Hematopoietic multipotent progenitor cell treated with erythropoietin and hydrocortisone succinate and interleukin-3 and kit ligand, for 17 days (in vitro differentiated cells): ENCODE measurements at places on chromosomes 1 and 21.

- DNase-seq, result no peak
Observed at GRCh38 chr1:5725406-5725805, 266.8 kb downstream of the NPHP4 start.

DNA sequence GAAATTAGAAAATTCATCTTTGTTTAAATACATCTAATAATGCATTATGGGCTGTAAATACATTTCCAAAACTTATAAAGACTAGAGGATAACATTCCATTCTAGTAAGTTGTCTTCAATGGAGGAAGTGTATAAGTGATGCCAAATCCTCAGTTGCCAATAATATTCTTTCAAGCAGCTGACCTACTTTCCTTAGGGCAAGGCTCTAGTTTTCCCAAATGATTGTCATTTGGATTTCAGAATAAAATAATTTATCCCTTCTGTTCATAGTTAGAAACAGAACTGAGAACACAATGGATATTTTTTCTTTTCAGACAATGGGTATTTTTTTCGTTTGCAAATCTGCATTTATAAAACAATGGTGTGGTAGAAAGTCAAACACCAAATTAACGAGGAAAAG, 354.9 kb upstream of the ADAMTS5 start:
- DNase-seq, result no peak

DNA sequence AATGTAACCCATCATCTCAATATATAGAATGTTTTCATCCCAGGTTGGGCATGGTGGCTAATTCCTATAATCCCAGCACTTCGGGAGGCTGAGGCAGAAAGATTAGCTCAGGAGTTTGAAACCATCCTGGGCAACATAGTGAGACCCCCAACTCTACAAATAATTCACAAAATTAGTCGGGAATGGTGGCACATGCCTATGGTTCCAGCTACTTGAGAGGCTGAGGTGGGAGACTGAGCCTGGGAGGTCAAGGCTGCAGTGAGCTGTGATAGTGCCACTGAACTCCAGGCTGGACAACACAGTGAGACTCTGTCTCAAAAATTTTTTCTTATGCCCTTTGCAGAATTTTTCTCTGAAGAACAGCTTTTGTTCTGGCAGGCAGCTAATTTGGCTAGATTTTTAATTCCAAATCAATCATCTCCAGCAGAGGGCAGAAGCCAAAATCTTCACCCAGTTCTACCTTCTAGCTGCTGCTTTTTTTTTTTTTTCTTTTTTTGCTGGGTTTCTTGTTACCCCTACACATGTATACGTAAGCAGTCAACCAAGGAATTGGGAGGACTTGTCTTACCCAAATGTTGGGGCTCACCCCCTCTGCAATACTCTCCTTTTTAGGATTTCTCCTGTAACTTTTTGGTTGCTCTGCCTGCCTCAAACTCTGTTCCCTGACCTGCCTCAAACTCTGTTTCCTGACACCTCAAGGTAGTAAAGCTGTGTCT, 2.7 kb upstream of the RAD54L start:
- peak; percentile 16 for DNase-seq

DNA sequence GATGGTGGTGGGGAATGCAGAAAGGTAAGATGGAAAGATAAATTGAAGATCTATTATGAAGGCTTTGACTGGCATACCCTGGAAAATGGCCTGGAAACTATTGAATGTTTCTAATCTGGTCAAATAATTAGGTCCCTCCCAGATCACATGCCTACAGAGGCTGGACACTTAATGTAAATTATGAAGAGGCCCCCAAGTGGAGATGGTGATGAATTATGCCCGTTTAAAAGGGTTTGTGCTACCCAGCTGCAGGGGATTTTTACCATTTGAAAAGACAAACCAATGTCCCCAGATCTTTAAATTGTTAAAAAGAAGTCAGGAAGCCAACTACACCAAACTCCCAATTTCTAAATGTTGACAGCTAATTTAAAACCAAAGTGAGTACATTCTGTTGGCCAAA, 35.7 kb upstream of the FMN2 start:
- DNase-seq, result no peak

DNA sequence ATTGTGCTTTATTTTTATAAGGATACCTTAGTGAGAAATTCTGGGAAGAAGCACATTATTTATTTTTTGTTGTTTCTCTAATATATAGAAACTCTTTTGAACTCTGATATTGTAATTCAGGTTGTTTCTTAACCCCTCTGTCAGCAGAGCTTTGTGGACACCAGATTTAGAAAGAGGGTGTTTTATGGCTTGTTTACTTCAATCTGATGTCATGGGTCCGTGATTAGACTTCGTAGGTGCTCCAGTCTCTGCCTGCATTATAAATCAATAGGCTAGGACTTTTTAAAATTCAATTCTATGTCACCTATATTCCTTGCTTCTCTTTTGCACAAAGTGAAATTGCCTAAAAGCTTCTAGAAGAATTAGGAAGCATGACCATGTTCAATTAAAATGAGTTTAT, 47.3 kb upstream of the CCDC190 start:
- no peak for DNase-seq
